Adrenal gland (tissue), 19 donors: ENCODE measurements at places on chromosomes 7 and 10. TPM values are rescaled to one million over a fixed set of nuclear protein-coding genes. Genes with fewer than 3 reads are reported as not detected.

Gene CFAP69
- polyA plus RNA-seq = 7.3 TPM

Gene SLC26A5
- polyA plus RNA-seq = 0.56 TPM

Gene MGAM2
- polyA plus RNA-seq = not detected

Gene WNT16
- polyA plus RNA-seq = 0.16 TPM

DNA sequence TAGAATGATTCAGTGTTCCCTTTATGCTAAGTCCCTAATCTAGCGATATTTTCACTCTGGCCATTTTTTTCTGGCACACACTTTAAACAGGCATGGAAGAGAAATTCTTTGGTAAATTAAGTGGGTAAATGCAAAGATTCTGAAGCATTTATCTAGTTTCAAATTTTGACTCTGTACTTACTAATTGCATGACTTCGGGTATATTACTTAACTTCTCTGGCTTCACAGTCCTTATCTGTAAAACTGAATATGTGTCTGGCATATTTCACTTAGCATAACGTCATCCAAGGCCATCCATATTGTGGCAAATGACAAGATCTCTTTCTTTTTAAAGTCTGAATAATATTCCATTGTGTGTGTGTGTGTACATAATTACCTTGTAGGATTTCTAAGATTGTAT is 114.5 kb downstream of the MBL2 start:
- no peak for DNase-seq

DNA sequence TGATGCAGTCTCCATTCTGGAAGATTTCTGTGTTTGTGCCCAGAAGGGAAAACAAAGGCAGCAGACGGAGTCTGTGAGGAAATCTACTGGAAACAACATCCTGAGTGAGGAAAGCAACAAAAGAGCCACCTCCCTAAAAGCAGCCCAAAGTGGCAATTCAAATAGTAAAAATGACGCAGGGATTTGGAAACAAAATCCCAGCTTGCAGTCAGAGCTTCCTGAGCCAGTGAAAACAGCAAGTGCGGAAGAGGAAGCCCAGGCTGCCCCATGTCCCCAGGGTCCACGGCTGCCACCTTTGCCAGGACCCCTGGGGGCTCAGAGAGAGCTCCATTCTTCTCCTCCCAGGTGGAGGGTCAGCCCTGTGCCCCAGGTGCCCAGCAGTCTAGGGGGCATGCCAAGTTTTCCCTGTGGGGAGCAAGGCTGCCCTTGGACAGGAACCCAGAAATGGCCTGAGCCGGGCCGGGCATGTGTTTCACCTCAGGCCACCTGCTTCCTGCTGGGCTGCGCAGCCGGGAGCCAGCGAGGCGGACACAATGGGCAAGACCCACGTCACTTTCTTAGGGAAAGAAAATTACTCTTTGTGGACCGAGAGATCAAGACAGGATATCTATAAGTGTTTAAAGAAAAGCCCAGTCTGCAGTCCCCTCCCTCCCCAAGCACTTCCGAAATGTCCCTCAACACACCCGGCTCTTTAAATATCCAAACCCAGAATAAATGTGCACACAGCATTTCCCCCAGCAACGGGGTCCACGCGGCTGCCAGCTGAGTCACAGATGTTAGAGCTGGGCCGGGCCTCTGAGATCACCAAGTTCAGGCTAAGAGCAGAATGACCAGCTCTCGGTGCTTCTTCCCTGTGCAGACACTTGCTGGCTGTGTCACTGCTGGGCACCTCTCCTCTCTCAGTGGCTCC is 231.1 kb downstream of the ARHGAP12 start:
- peak; percentile 80 for DNase-seq
